ENCODE measurements at places on chromosomes 7 and 10. TPM values are rescaled to one million over a fixed set of nuclear protein-coding genes. Genes with fewer than 3 reads are reported as not detected.

- DNase-seq = no peak
Observed at GRCh38 chr10:103168438-103168837, 24.6 kb downstream of the NT5C2 start.

DNA sequence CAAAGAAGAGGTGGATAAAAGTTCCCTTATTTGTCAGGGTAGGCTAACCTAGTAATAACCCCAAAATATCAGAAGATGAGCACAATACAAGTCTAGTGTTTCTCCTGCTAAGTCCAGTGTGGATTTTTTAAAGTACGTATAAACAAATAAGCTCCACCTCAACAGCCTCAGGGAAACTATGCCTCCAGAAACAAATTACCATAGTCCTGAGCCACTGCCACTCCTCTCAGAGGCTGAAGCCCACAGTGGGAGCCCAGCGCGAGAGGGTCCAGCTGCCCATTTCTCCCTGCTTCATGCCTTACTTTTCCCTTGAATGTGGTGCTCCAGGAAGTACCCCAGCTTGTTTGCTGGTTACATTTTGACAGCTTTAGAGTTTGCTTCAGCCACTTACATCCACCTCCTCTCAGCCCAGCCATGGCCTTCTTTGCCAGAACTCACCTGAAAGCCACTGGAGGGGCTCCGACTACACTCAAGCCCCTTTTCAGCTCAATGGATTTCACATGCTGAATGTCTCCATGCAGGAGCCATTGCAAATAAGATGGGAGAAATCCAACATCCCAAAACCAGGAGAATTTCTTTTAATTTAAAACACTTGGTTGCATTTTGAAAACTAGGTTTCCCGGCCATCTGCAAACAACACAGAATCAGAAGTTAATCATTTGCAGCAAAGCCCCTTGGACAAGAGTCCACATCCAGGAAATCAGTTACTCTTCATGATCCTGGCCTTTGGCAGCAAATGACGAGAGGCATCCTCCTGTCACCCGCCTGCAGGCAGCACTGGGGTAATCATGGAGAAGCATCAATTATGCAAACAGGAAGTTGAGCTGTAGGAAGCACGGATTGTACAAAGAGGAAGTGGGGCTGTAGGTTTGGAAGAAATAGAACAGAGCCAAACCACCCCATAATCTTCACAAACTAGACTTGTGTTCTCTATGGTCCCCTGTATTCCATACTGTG is 138.1 kb downstream of the HERPUD2 start:
- no peak for DNase-seq

DNA sequence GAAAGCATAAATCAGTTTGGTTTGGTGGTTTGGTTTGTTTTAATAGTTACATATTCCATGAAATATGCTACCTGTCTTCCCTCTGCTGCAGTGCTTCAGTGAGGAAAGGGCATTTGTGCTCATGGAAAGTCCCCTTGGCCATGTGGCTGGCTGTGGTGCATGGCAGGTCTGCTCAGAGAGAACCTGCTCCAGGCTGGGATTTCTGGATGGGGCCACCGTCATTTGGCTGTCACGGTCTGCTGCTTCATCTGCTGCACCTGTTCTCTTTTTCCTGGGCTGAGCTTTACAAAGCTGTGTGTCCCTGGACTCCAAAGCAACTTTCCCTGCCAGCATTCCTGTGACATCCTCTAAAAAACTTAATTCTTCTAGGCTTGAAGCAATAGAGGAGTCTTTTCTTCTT is 8.9 kb downstream of the CDK14 start:
- no peak for DNase-seq

DNA sequence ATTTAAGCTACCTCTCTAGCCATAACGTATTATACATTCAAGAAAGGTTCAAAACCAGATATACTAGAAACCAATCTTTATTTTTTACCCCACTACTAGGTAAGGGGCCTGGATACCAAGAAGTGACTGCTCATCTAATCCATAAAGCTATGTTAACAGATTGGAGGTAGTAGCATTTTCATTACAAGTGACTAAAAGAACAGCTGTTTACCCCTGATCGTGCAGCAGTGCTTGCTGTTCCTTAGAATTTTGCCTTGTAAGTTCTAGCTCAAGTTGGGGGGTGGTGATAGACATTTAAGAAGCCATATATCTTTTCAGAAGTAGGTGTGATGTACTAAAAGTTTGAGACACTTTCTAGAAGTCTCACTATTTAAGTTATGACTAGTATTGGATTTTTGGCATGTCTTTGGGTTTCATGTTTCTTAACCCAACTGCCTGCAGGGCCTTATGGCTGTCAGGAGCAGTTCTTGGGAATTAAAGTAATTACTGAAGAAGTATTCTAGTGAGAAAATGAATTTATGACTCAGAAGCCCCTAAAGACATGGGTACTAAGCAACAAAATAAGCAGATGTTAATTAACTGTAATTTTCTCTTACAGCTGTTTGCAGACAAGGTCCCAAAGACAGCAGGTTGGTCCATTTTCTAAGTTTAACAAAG is 2.3 kb downstream of the PPIA start:
- DNase-seq = no peak

- no peak for DNase-seq
Observed at GRCh38 chr7:79414910-79415309, 38.6 kb downstream of the MAGI2 start.

DNA sequence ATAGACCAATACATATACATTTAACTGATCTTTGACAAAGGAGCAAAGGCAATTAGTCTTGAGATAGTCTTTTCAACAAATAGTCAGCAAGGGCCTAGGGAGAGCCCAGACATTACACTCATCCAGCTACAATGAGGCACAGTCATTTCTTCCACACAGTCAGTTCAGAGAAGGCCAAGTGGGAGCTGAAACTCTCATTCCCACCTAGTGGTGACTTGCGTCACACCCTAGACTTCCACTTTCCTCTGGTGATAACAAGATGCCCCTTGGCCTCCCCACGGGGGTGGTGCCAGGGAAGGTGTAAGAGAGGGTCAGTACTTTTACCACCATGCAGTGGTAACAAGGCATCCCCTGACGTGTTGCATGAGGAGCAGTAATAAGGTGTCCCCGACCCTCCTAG is 8.0 kb downstream of the FRMPD2 start:
- no peak for DNase-seq

DNA sequence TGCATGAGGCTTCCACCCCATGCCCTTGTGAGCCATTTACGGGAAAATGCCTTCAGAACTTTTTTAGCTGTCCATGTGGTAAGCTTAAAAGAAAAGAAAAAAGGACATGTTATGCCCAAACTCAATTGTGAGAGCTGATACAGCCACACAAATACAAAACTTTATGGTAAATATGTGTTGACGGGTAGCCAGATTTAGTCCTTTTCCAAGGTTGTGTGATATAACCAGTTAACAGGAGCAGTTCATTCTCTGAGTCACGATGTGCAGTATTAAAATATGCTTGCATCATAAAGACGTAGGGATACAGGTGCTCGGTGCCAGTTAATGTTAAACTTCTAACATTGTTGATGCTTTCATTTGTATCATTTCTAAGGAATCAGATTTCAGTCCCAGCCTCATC is 350.4 kb downstream of the DNAJB6 start:
- no peak for DNase-seq

DNA sequence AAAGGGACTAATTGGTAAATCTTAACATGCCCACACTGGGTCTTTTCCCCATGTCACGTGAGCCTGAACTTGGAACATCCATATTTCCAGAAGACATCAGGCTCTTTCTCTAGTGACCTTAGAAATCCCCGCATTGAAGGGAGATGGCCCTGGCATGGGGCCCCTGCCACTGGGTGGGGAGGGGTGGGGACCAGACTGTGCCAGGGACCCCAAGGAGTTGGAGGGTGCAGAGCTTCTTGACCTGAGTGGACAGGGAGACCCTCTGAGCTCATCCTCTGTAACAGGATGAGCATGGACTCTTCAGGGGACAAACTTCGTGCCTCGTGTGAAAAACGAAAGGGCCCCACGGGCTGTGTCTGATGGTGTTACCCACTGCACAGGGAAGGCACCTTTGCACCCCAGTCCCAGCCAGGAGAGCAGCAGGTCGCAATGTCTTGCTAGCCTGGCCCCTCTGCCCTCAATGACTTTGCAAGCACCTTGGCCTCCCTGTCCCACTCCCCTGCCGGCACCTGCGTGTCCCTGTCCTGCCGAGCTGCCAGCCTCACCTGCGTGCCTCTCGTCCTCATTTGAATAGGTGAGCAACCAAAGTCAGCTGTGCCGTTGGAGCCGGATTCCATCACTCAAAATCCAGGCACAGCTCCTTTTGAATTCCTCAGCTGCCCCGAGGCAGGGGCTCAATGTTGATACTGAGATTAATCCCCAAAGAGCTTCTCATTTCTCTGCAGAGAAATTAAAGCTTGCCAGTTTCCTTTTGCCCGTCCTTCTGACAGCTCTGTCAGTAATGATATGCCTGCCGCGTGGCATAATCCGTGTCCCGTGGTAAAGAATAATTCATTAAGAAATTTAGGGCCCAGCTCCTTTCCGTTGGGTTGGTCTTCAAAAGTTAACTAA is 234.9 kb downstream of the EBF3 start:
- no peak for DNase-seq

DNA sequence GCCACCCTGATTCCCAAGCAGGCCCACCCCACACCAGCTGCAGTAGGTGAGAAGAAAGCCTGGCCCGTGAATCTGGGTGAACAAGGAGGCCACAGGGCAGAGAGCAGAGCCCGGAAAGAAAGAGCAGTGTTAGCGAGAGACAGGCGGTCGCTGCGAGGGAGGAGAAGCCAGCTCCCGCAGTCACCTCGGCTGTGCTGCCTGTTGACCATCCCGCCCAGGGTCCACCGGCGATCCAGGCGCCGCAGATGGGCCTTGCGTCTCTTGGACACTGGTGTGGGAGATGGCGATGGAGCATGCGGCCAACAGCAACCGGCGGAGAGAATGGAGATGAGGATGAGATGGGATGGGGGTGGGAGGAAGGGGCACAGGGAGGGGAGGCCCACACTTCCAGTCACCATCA is 128.8 kb downstream of the NEURL1 start:
- peak; percentile 28 for DNase-seq

- DNase-seq = no peak
Observed at GRCh38 chr10:71661060-71661622, 58.4 kb downstream of the C10orf105 start.

DNA sequence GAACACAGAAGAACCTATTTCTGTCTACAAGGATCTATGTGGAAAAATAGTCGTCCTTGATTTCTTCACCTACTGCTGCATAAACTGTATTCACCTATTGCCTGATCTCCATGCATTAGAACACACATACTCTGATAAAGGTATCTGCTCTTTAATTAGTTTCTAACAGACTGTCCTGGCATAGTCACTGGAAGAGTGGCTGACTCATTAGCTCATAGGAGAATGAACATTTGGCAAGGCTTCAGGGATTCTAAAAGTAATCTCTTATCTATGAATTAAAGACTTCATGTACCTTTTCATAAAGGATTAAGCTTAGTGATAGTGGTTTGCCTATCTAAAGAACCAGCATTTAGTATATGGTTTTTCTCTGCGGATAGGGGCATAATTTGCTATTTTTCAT is 4.1 kb downstream of the NHLRC2 start:
- DNase-seq = no peak

DNA sequence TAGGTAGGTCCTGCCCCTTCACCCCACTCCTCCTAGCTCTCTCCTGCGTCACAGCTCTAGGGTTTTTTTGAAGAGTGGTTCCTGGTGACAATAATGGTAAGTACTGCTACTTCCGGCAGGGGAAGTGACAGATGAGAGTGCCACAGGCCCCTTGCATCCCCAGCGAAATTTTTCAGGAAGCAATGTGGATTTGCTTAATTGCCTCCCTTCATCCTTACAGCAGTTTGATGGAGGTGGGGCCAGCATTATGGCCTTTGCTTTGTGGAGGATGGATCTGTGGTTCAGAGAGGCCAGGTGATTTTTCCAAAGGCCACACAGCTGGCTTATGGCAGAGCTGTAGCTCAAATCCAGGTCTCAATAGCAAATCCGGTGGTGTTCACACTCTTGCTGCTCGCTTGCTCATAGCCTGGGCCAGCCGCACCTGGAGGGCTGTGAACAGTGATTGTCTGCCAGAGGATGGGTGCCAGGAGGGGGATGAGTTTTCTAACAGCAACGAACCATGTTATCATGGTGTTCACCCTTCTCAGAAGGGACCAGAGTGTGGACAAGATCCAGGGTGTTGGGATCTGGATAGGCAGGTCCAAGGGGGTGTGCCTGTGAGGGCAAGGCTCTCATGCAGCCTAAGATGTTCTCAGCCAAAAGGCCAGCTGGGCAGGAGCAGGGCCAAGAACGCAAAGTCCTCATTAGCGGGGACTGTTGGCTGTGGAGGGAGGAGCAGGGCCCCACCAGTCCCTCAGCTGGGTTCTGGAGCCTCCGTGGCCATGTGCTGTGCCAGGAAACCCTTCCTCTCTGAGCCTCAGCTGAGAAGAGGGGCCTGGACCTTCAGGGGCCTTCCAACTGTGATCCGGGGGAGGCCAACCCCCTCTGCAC is 89.0 kb downstream of the EMX2 start:
- DNase-seq = peak; percentile 80

SLC13A4 gene
- total RNA-seq = 0.15 TPM

PRKAR2B gene
- 24.2 TPM for total RNA-seq

CXCL12 gene
- total RNA-seq = 136 TPM

TNPO3 gene
- 38.0 TPM for total RNA-seq

CREB3L2 gene
- 22.3 TPM for total RNA-seq

ACSM6 gene
- not detected for total RNA-seq

All from left ventricle myocardium superior (tissue), 1 donor.